ENCODE measurements at places on chromosomes 16 and 17.
A peak's percentile ranks its signal among the peaks of the same experiment; 100 is the strongest.

- H3K27ac ChIP-seq, result no peak overlapping the region
- no peak overlapping the region for H3K4me3 ChIP-seq
- H3K36me3 ChIP-seq, result no peaks in the 10 kb centered on the region
- H3K4me1 ChIP-seq, result no peaks in the 10 kb centered on the region
- H3K27me3 ChIP-seq, result no peaks in the 10 kb centered on the region
- DNase-seq, result no peak
Measured at GRCh38 chr16:50440531-50440930, 71.7 kb upstream of the BRD7 start.

DNA sequence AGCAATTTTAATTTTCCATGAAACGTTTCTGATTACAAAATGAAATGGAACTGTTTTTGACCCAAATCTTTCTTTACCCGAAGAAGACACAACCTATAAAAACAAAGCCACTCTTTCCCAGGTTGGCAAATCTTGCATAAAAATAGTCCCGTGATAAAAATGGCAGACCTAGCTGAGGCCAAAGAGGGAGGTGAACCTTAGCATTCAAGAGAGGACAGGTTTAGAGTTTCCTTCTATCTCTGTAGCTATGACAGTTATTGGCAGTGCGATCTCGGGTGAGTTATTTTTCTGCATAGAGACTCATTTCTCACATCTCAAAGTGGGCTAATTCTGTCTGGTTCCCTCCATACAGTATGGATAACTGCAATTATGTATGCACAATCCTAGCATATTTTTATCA is 241.4 kb downstream of the MAP2K6 start:
- no peaks in the 10 kb centered on the region for H3K4me1 ChIP-seq
- no peak for DNase-seq
- H3K36me3 ChIP-seq, result no peaks in the 10 kb centered on the region
- no peak overlapping the region for H3K27ac ChIP-seq
- H3K4me3 ChIP-seq, result no peak overlapping the region

GRCh38 chr16:7452090-7452489 is 119.4 kb downstream of the RBFOX1 start:
- no peaks in the 10 kb centered on the region for H3K4me1 ChIP-seq
- no peak overlapping the region for H3K4me3 ChIP-seq
- H3K27ac ChIP-seq, result no peak overlapping the region
- no peaks in the 10 kb centered on the region for H3K36me3 ChIP-seq
- DNase-seq, result no peak

- DNase-seq, result no peak
- no peak overlapping the region for H3K27ac ChIP-seq
- H3K4me1 ChIP-seq, result no peaks in the 10 kb centered on the region
Measured at GRCh38 chr17:32720671-32721070, 156.3 kb downstream of the MYO1D start.

- H3K27me3 ChIP-seq, result no peaks in the 10 kb centered on the region
- H3K4me1 ChIP-seq, result peaks cover 17% of the 10 kb centered on the region
- H3K36me3 ChIP-seq, result no peaks in the 10 kb centered on the region
- no peak for DNase-seq
- peak overlapping the region; percentile 29 for H3K27ac ChIP-seq
- no peak overlapping the region for H3K4me3 ChIP-seq
Measured at GRCh38 chr17:17929655-17930380, 42.4 kb downstream of the TOM1L2 start.

DNA sequence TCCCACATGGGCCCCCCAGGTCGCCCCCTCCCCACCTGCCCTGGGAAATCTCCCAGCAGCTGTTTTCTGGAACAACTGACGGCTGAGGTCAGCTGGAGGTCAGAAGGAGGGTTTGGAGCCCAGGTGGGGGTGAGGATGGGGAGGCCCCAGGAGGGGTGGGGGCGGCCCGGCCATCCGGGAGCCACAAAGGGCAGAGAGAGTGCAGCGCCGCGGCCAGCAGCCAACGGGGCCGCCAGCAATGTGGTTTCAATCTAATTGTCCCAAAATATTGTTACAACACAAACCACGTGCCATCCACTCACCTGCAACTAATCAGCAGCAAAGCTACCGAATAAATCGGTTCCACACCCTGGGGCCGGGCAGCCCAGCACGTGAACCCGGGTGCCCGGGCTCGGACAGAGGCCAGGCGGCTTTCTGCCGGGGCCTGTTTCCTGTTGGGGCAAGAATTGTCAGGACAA is 28.3 kb upstream of the SLC38A10 start:
- no peaks in the 10 kb centered on the region for H3K36me3 ChIP-seq
- no peak overlapping the region for H3K4me3 ChIP-seq
- no peak overlapping the region for H3K27ac ChIP-seq
- no peak for DNase-seq

DNA sequence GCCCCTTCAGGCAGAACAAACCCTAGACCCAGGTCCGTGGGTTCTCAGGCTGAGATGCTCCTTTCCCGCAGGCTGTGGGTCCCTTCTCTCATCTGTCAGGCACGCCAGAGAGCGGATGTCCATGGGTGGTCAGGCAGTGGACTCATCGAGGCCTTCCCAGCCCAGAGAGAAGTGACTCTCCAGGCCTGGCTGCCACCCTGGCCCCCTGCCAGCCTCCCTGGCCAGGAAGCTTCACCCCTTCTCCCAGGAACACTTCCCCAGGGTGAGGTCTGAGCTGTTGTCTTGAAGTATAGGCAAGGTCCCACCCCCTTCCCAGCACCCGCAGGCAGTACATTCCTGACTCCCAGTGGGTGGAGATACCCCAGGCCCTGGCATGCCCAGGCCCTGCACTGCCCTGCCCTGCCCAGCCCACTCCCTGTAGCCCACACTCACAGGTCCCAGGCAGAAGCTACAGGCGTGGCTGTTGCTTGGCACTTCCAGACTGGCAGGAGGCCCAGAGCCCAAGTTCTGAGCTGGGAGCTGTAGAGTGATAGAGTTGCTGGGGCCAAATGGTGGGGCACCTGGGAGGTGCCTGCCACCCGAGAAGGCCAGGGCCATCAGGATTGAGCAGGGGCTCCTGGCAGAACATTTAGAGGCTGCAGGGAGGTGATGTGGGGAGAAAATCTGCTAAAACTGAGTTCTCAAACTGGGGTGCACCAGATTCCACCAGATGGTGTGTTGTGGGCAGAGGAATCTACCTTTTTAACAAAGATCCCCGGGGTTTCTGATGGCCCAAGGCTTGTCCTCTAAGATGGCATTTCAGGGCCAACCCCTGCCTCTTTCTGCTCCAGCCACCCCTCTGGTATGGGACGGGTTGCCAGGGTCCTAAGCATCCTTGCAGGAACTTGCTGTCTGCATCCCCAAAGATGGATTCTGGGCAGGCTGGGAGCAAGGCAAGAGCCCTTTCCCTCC is 6.7 kb downstream of the ITGA3 start:
- no peaks in the 10 kb centered on the region for H3K27me3 ChIP-seq
- H3K4me3 ChIP-seq, result no peak overlapping the region
- H3K27ac ChIP-seq, result peak overlapping the region; percentile 97
- peak; percentile 94 for DNase-seq
- peaks cover 11% of the 10 kb centered on the region for H3K36me3 ChIP-seq

GRCh38 chr17:81807839-81808238 is 3.9 kb downstream of the GCGR start:
- peaks cover 9% of the 10 kb centered on the region for H3K4me1 ChIP-seq
- H3K27ac ChIP-seq, result no peak overlapping the region
- H3K27me3 ChIP-seq, result peaks cover 28% of the 10 kb centered on the region
- H3K36me3 ChIP-seq, result no peaks in the 10 kb centered on the region

DNA sequence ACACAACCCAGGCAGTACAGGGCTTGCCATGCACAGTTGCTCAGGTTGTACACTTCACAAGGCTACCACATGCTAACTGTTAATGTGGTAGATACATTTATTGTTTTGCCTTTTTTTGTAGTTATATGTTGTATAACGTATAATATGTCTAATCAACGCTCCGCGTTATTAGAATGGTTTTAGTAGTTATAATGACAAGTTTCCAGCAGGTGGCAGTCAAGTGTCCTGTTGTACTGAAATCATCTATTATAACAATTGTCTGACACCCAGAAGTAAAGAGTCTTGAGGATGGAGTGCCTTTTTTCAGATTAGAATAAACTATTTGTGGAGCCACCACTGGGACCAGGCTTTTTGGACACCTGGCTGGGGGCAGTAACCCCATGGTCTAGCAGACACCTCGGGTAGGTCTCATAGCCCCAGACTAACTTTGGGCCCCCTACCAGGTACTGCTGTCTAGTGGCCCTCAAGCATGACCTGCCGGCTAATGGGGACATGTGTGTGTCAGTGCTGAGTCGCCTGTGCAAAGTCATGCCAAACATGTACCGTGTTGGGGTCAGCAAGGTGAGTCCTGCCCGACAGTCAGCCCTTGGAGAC is 32.8 kb downstream of the MYO15A start:
- H3K27ac ChIP-seq, result no peak overlapping the region
- H3K4me1 ChIP-seq, result no peaks in the 10 kb centered on the region
- H3K36me3 ChIP-seq, result no peaks in the 10 kb centered on the region
- DNase-seq, result no peak

DNA sequence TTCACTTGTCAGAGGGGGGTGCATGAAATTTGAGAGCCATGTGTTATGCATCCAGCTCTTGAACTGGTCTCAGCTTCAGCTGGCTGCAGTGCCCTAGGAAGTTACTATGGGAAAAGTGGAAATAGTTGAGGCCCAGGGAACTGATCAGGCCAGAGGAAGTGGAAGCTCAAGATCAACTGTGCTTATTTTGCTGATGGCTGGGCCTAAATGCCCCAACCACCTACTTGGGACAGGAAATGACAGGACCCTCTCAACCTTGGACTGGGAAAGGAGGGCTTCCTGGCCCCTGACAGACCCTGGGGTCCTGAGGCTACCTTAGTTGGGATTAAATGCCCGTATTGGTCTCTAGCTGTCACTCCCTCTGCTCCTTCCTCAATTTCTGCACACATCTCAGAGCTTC is 1.2 kb upstream of the TAOK2 start:
- H3K4me1 ChIP-seq, result peaks cover 12% of the 10 kb centered on the region
- H3K4me3 ChIP-seq, result no peak overlapping the region
- H3K27ac ChIP-seq, result no peak overlapping the region
- peaks cover 29% of the 10 kb centered on the region for H3K36me3 ChIP-seq
- no peaks in the 10 kb centered on the region for H3K27me3 ChIP-seq

GRCh38 chr17:81192386-81193050 is 26.5 kb upstream of the AATK start:
- no peaks in the 10 kb centered on the region for H3K36me3 ChIP-seq
- H3K27ac ChIP-seq, result no peak overlapping the region
- H3K4me3 ChIP-seq, result no peak overlapping the region
- H3K4me1 ChIP-seq, result no peaks in the 10 kb centered on the region
- DNase-seq, result no peak

- no peaks in the 10 kb centered on the region for H3K27me3 ChIP-seq
- H3K4me1 ChIP-seq, result no peaks in the 10 kb centered on the region
- H3K4me3 ChIP-seq, result no peak overlapping the region
- peaks cover 28% of the 10 kb centered on the region for H3K36me3 ChIP-seq
- DNase-seq, result no peak
Measured at GRCh38 chr16:539901-540530, 12.5 kb downstream of the CAPN15 start.

DNA sequence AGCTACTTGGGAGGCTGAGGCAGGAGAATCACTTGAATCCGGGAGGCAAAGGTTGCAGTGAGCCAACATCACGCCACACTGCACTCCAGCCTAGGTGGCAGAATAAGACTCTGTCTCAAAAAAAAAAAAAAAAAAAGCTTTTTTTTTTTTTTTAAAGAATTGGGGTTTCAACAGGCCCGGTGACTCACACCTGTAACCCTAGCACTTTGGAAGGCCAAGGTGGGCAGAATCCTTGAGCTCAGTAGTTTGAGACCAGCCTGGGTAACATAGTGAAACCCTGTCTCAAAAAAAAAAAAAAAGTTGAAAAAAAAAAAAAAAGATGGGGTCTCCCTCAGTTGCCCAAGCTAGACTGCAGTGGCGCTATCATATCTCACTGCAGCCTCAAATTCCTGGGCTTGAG is 6.6 kb upstream of the HEXIM2 start:
- DNase-seq, result no peak
- no peaks in the 10 kb centered on the region for H3K36me3 ChIP-seq
- H3K4me3 ChIP-seq, result no peak overlapping the region
- no peaks in the 10 kb centered on the region for H3K27me3 ChIP-seq

DNA sequence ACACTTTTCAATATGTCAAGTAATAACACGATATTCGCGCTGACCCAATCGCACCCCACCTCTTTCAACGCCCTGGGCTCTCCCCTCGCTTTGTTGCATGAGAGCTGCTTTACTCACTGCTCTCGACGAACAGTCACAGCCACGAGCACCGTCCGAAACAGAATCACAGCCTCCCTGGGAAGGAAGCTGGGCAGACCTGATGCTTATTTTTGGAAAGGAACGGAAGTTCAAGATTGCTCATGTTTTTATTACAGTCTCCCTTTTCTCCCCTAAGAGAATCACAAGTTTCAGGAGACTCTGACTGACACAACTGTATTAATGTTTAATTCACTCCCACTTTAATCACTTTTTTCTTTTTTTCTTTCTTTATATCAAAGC is 67.8 kb downstream of the ANKRD11 start:
- peaks cover 32% of the 10 kb centered on the region for H3K4me1 ChIP-seq
- peak; percentile 79 for DNase-seq
- no peaks in the 10 kb centered on the region for H3K36me3 ChIP-seq
- H3K27ac ChIP-seq, result peak overlapping the region; percentile 71
- H3K27me3 ChIP-seq, result no peaks in the 10 kb centered on the region

- no peak for DNase-seq
- no peaks in the 10 kb centered on the region for H3K27me3 ChIP-seq
- H3K4me3 ChIP-seq, result no peak overlapping the region
Measured at GRCh38 chr16:6160871-6161270, 1063.3 kb upstream of the EEF2KMT start.

DNA sequence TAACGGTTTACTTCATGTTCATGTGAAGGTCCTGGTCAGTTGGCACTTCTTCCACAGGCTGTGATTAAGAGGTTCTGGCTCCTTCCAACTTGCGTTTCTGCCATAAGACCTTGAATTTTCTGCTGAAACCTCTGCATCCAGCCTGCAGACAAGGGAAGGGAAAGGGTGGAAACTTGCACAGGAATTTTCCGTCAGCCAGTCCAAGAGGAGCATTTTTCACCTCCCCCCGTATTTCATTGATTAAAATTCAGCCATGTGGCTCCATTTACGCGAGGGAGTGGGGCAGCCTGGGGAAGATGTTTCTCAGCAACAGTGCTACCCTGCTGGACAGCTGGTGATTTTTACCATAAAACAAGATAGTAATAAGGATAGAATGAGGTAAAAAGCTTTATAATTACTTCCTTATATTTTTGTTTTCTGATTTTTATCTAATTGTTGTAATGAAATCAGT is 101.5 kb upstream of the SMIM36 start:
- no peak overlapping the region for H3K27ac ChIP-seq
- H3K27me3 ChIP-seq, result no peaks in the 10 kb centered on the region
- no peak overlapping the region for H3K4me3 ChIP-seq
- no peak for DNase-seq
- H3K36me3 ChIP-seq, result no peaks in the 10 kb centered on the region

DNA sequence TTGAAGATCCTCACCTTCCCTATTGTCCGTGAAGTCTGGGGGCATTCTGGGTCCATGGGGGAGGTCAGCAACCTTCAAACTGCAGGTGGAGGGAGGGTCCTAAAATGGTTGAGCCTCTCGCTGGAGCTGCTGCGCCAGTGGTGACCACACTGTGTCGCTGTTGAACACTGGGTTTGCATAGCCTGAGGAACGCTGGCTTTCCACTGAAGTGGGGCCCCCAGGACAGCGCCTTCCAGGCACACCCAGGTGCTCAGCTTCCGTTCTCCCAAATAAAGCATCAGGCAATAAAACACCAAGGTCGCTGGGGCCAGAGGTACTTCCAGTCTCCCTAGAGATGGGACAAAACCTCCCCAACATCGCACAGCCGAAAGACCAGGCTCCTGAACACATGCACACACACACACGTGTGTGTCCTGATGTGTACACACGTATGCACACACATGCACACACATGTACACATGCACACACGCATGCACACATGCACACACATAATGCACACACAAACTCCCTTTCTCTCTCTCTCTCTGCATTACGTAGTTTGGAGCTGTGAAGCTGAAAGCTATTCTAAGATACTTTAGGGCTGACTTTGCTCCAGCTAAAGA is 120.6 kb downstream of the IRF8 start:
- H3K4me1 ChIP-seq, result no peaks in the 10 kb centered on the region
- no peak overlapping the region for H3K4me3 ChIP-seq
- no peak overlapping the region for H3K27ac ChIP-seq
- no peaks in the 10 kb centered on the region for H3K36me3 ChIP-seq
